ENCODE measurements at places on chromosomes 12 and 14.

DNA sequence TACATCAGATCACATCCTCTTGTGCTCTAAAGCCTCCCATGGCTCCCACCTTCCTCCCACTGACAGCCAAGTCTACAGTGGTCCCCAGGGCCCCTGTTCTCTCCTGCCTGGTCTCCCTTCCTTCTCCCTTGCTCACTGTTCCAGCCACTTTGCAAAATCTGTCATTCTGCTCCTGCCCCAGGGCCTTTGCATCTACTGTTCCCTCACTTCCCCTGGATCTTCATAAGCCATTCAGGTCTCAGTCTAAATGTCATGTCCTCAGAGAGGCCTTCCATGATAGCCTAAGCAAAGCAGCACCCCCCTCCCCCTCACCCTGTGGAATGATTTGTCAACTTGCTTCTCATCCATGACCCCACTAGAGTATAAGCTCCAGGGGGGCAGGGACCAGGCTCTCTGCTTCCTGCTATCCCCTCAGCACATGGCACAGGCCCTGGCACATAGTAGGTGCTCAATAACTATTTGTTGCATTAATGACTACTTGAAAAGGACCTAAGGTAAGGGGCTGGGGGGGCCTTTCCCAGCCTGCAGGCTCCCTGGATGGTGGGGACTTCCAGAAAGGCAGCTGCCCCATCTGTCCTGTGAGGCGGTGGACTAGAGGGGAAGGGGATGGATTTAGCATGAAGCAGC, 5.0 kb downstream of the SLC8B1 start:
- no peak for DNase-seq

DNA sequence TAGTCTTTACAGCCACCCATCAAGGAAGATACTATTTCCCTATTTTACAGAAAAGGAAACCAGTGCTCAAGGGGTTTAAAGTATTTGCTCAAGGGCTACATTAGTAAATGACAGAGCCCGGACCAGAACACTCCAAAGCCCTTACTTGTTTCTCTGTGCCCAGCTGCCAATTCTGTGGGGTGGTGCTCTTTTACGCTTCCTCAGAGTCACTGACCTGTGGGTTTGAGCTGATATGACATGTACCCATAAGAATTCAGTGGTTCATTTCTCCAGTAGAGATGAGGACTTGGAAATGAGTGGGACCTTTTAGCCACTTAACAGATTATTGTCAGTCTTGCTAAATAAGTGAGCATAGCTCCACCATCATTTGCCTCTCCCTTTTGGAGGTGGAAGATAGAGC, 37.4 kb upstream of the NKX2-8 start:
- DNase-seq, result no peak

DNA sequence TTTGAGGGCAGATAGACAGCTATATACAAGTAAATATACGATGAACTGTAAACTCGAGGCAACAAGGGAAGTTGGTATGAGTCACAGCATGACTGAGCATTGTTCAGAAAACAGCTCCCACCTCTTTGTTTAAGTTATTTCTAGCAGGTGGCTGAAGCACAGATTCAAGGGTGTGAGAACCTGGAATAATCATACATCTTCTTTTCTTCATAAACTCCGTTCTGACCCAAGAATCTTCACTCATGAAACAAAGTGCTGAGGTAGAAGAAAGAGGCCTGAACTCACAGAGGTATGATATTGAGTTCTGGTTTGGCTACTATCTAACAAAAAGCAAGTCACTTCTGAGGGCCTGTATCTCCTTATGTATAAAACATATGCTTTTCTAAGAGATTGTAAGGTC, 364.1 kb upstream of the KITLG start:
- no peak for DNase-seq

DNA sequence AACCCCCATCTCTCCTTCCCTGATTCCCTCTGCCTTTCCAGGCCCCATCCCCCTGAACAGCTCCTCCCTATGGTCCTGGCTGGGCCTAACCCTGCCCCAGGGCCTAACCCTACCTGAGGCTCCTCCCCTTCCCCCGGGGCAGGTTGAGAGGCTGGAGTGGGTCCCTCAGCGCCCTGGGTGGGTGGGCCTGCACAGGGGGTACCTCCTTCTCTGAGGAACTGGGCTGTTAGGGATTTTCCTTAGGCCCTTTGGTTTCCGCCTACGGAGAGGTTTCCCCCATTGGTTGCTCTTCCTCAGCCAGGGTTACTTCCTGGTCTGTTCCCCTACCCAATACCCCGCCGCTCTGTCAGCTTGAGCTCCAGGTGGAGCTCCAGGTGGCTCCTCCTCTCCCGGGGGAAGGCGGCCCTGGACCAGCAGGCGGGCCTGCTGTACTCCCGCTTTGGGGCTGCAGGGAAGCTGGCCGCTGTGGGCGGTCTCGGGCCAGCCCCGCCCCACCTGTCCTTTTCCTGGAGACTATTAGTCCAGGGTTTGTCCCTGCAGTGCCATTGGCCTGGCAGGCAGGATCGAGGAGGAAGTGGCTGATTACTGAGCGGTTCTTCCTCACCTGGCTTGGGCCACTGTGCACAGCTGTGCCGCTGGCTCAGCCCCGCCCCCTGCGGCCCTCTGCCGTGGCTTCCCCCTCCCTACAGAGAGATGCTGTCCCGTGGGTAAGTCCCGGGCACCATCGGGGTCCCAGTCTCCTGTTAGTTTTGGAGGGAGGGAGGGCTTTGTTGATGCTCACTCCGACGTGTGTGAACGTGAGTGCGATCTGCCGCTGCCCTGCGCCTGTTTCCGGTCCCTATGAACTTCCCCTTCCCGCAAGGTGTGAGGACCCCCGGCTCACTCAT, 2.5 kb downstream of the C12orf57 start:
- no peak for DNase-seq

- no peak for DNase-seq
These were observed 18.8 kb upstream of the VWF start for GRCh38 chr12:6143303-6143675.

- DNase-seq, result no peak
These were observed 194.0 kb downstream of the DPF3 start for GRCh38 chr14:72699852-72700257.

DNA sequence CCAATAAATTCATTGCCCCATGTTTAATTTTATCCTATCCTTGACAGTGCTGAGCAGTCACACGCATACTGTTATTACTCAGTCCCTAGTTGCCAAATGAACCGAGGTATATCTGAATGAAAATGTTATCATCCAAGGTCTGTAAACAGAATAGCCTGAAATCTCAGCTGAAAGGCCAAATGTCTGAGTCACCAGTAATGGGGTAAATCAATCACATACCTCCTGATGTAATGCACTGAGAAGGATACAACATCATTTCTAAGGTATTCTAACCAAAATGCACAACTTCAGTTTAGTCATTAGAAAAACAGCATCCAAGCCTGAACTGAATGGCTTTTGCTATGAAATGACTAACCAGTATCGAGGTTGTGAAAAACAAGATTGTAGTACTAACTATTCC, 228.6 kb downstream of the DPF3 start:
- no peak for DNase-seq

- no peak for DNase-seq
These were observed 66.5 kb downstream of the TBC1D30 start for GRCh38 chr12:64890873-64891468.

DNA sequence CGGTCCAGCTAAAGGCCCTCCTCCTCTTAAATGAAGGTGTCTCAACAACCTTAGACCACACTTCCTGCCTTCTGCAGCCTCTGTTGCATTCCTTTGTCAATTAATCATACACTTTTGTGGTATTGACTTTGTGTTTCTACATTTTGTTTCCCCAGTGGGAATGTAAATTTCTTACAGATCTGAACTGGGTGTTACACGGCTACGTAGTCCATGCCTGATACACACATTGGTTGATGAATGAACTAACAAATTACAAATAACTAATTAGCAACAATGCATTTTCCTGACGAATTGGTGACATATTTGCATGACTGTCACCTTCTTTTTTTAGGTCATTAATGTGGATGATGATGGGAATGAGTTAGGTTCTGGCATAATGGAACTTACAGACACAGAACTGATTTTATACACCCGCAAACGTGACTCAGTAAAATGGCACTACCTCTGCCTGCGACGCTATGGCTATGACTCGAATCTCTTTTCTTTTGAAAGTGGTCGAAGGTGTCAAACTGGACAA, 15.2 kb upstream of the CCT2 start:
- no peak for DNase-seq

GRCh38 chr14:96754162-96754844, 42.9 kb upstream of the VRK1 start:
- no peak for DNase-seq

- no peak for DNase-seq
These were observed 37.3 kb upstream of the ATXN2 start for GRCh38 chr12:111636209-111636945.

Measured in NCI-H524 treated with DMSO at 0.1 percent for 48 hours (cell line).